ENCODE measurements at places on chromosomes 6 and 20.
A peak's percentile ranks its signal among the peaks of the same experiment; 100 is the strongest.

- DNase-seq, result peak; percentile 33
Measured at GRCh38 chr6:2448826-2449571, 203.6 kb upstream of the GMDS start.

DNA sequence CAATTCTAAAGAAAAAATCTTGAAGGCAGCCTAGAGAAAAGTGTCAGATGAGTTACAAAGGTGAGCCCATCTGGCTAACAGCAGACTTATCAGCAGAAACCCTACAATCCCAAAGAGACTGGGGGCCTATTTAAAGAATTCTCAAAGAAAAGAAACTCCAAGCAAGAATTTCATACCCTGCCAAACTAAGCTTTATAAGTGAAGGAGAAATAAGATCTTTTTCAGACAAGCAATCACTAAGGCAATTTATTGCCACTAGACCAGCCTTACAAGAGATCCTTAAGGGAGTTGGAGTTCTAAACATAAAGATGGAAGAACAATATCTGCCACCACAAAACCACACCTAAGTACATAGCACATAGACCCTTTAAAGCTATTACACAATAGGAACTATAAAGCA is 24.9 kb upstream of the DEFB126 start:
- DNase-seq, result no peak

DNA sequence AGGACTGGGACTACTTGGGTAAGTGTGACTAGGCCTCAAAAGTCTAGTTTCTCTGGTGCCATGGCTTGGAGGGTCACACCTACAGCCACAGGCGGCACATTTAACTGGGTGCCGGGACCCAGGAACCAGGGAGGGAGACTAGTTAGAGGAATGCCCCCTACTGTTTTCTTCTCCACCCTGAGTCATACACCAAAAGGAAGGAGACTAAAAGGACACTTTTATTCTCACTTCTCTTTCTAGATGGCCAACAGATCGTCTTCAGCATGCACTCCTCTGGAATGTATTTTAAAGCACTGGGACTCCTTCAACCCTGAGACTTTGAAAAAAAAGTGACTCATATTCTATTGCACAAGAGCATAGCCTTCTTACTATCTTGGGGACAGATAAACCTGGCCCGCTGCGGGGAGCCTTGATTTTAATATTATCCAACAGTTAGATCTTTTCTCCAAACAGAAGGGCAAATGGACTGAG is 33.4 kb downstream of the PLN start:
- no peak for DNase-seq

GRCh38 chr20:15951658-15952057 is 621.6 kb downstream of the KIF16B start:
- DNase-seq, result no peak

DNA sequence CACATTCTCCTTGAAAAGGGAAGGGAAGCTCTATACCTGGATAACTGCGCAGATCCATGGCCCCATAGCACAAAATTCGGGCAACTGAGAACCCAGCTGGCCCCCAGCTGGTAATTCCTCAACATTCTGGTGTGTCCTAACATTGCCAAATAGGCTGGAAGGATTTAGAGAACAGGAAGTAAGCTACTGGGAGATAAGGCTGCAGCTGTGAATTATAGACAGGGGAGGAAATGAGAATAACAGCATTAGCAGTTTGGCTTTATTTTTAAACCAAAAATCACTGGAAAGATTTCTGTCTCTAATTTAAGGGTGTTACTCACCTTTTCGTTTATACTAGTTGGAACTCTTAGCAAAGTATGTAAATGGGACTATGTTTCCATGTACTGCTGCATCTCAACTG is 97.2 kb downstream of the TULP4 start:
- DNase-seq, result no peak

DNA sequence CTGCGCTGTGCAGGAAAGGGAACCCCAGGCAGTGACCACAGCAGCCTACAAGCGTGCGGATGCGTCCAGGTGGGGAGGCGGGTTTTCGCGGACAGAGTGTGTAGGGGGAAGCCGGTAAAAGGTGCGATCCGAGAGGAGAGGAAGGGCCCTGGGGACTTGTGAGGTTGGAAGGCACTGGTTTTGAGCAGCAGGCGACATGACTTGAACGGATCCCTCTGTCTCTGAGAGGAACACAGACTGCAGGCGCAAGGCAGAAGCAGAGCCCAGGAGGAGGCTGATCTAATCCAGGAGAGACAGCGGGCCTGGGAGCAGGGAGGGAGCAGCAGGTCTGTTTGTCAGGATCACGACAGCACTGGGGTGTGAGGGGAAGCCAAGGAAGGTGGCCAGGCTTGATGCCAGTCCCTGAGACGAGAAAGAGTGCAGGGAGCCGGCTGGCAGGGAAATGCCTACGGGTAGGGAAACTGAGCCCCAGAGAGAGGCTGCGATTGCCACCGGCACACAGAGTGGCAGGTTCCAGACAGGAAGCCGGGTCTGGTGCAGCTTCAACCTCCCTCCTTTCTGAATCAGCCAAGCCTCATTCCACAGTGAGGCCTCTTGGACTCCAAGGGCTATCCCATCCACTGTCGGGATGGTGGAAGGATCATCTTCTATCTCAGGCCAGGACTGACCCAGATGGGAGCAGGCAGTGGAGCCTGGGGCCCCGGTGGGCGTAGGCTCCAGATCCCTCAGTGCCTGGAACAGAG is 57.1 kb downstream of the HNF4A start:
- no peak for DNase-seq

- no peak for DNase-seq
Measured at GRCh38 chr6:20564269-20564668, 30.0 kb downstream of the CDKAL1 start.

DNA sequence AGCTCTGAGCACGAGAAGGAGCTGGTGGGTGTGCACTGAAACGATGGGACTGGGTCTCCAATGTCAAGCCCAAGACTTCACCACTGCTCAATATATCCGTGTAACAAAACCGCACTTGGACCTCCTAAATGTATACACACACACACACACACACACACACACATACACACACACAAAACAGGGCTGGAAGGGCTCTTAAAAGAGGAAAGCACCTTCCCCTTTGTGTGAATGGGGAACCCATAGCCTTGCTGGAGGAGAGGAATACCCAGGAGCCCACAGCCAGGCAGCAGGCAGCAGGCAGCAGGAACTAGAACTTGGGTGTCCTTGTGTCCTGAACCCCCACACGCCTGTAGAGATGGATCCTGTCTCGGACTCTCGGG is 29.8 kb downstream of the TGM2 start:
- no peak for DNase-seq

DNA sequence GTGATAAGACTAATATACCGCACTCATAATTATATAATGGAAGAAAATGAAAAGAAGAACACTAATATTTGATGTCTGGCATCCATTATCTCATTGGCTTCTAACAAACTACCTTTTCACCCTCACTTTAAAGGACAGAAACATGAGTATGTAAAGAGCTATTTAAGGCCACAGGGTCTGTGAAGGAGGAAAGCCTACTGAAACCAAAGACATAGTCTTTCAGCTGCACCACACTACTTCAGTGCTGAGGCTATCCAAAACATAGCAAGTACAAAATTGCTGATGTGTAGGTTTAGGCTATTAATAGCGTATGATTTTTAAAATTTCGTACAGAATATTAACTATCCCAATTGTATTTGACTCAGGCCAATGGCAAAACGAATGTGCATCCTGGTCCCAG is 38.2 kb upstream of the SLC2A12 start:
- no peak for DNase-seq

DNA sequence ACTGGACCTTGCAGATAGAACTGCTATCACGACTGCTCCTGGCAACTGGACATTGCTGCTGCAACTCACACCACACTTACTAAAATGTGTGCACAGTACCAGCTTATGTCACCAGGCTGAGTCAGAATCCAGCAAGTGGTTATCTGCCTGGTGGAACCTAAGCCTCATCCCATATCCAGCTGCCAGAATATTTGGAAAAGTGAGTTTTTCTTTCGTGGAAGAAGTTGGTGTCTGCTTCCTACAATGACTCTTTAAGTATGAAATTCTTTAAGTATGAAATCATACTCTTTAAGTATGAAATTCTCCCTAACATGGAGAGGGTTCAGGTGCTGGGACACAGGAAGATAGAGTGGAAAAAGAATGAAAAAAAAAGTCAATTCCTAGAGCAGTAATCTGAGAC is 16.4 kb upstream of the POLR1H start:
- DNase-seq, result no peak

DNA sequence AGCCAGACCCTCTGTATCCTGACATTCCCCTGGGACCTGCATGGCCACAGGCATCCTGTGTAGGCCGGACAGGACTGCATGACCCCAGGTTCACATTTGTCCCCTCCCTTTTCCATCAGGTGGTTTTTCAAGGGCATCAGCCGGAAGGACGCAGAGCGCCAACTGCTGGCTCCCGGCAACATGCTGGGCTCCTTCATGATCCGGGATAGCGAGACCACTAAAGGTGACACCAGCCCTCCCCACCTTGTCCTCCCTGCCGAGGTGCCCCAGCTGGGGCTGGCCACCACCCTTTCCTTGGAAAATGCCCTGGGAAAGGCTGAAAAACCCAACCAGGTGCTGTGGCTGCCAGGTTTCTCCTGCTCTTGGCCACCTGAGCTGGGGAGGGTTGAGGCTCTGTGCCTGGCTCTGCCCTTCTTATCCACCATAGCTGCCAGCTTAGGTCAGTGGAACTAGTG is 27.6 kb downstream of the HCK start:
- DNase-seq, result no peak

GRCh38 chr6:43547222-43547621 is 28.6 kb downstream of the XPO5 start:
- no peak for DNase-seq

GRCh38 chr6:91080871-91081270 is 494.0 kb upstream of the MAP3K7 start:
- no peak for DNase-seq

GRCh38 chr20:4156411-4156810 is 141.1 kb upstream of the RNF24 start:
- DNase-seq, result no peak

DNA sequence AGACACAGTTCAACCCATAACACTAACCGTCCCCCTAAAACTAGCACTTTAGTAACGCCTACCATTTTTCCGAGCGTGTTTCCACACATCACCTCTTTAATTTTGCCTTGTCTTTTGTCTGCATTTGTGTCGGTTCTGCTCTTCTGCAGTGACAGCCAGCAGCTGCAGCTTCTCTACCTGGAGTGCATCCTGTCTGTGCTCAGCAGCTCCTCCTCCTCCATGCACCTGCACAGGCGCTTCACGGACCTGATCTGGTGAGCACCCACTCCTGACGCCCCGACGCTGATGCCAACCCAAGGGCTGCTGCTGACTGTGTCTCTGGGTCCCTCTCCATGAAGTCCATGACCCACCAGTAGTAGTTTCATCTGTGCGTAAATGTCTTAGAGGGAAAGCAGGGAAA is 35.4 kb upstream of the PBOV1 start:
- DNase-seq, result no peak

- no peak for DNase-seq
Measured at GRCh38 chr20:38121741-38122140, 43.3 kb downstream of the TGM2 start.

GRCh38 chr6:16505711-16506357 is 255.4 kb downstream of the ATXN1 start:
- DNase-seq, result no peak

GRCh38 chr6:43798688-43799444 is 28.9 kb downstream of the VEGFA start:
- no peak for DNase-seq

DNA sequence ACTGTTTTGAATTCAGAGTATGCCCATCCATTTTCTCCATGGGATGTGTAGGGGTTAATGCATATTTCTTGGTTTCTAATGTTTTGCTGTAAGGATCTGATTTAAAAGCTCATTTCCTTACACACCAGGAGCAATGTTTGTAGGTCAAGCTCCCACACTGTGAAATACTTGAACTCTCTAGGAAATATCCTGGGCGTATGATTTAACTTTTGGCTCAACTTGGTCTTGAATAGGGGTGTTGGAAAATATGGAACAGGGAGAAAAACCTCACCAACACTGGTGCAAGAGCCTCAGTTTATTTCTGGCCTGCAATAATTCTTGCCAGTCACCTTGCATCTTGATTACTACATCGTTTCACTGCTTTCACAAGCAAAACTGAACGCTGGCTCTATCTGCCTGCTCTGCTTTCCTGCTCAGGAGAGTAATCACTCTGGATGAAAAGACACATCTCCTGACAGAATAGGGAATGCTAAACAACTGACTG is 25.1 kb upstream of the RFPL4B start:
- DNase-seq, result no peak

GRCh38 chr20:29306390-29307072 is 1950.9 kb upstream of the DEFB115 start:
- no peak for DNase-seq

- DNase-seq, result no peak
Measured at GRCh38 chr20:54491506-54491905, 16.1 kb downstream of the DOK5 start.

DNA sequence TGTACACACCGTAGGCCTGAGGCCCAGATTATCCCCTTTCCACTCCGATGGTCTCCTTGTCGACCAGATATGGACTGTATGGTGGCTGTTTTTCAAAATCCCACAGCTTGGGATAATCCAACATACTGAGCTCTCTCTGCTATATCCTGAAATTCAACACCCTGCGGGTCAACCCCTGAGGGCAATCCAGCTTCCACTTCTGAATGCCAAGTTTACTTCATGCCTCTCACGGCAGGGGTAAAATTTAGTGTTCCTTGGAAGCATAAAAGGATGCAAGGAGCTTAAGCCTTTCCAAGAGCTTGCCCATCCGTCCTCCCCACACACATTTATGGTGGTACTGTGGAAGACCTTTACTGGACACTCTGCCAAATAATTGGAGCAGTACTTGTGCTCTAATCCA is 90.7 kb downstream of the PLG start:
- no peak for DNase-seq

- no peak for DNase-seq
Measured at GRCh38 chr6:54262499-54262898, 45.7 kb upstream of the TINAG start.

- DNase-seq, result no peak
Measured at GRCh38 chr6:85747093-85747492, 104.4 kb upstream of the SYNCRIP start.

DNA sequence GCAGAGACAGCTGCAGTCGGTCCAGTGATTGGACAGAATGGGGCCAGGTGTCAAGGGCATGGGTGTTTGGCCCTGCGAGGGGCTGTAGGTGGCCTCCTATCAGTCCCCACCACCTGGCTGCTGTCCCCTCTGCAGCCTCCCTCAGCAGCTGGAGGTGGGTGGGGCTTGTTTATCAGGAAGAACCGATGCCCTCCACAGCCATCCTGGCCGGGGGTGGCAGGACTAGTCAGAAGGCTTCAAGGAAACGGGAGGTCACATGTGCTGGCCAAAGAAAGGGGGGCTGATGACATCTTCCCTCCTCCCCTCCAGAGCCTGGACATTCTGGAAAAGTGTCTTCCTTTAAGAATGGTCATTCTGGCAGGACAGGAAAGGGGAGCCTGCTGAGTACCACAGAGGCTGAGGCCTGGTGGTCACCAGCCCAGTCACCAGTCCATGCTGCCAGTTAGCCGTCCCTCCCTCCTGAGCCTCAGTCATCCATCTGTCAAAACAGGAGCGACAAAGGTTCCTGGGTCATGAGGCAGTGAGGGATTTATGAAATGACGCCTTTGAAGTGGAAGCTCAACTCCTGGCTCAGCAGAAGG is 4.1 kb downstream of the FAM210B start:
- no peak for DNase-seq

GRCh38 chr20:63351811-63352591 is 9.1 kb downstream of the CHRNA4 start:
- no peak for DNase-seq

GRCh38 chr20:32484225-32484957 is 100.7 kb downstream of the NOL4L start:
- DNase-seq, result no peak

Measured in NCI-H2107 (cell line).